Activated T-cell treated with anti-CD3 and anti-CD28 coated beads, Interleukin-2, amount 50 U/mL, for 72 hours (primary cell): ENCODE measurements at places on chromosomes 2 and 18.

DNA sequence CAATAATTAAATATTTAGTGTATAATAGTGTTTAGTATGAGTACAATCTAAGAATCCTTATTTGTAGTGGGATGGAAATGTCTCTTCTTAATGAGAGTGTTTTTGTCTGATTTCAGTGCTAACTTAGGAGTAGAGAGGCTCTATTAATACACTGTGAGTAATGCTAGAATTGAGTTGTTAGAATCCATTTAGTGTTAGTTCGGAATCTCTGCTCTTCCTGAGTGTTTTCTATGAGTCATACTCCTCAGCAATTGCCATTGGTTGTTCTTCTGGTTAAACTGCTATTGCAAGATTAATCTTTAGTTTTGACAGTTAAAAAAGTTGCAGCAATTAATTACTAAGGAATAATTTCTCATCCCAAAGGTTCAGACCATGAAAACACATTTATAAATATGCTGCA is 828.6 kb upstream of the POU3F3 start:
- DNase-seq, result no peak

- no peak for DNase-seq
These were observed 678 bp upstream of the VAPA start for GRCh38 chr18:9913151-9913525.

DNA sequence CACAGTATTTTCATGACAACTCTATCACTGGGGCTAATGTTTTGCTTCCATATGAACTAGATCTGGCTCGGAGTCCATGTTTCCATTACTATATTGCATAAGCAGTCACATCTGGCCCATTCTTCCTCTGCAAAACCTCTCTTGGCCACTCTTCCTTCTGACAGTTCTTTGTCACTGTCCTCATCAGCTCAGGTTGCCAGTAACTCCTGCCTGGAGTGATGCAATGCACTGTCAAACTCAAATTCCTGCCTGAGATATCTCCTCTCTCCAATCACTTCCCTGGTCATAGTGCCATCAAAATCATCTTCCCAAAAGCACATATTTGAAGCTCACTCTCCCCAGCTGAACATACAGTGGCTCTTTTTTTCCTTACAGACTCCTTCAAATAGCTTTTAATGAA is 66.1 kb downstream of the COLEC12 start:
- DNase-seq, result no peak

GRCh38 chr18:12288403-12288755 is 19.7 kb upstream of the TUBB6 start:
- no peak for DNase-seq

GRCh38 chr2:34037157-34037556 is 438.1 kb upstream of the FAM98A start:
- no peak for DNase-seq

- DNase-seq, result no peak
These were observed 2.0 kb downstream of the XRCC5 start for GRCh38 chr2:216111122-216111521.

- no peak for DNase-seq
These were observed 16.1 kb downstream of the RASGRP3 start for GRCh38 chr2:33492399-33493134.

- DNase-seq, result no peak
These were observed 769.0 kb upstream of the ZEB2 start for GRCh38 chr2:145288650-145289496.

GRCh38 chr2:144541396-144541795 is 21.5 kb upstream of the ZEB2 start:
- no peak for DNase-seq

DNA sequence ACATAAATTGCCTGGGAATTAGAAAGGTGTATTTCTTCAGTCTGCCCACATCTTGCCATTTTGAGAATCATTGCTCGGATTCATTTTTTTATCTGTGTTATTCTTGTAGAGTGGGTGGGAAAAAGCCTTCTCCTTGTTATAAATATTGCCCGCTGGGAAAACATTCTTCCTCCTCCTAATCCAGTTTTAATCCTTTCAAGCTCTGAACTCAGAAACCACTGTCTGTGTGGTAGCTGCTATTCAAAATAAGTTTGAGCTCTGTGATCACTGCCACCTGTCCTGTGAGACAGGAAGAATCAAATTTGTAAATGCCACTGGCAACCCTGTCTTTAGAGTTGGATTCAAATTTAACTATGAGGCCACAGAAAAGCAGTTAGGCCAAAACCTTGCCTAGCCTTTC is 1875.2 kb upstream of the PIK3C3 start:
- no peak for DNase-seq

DNA sequence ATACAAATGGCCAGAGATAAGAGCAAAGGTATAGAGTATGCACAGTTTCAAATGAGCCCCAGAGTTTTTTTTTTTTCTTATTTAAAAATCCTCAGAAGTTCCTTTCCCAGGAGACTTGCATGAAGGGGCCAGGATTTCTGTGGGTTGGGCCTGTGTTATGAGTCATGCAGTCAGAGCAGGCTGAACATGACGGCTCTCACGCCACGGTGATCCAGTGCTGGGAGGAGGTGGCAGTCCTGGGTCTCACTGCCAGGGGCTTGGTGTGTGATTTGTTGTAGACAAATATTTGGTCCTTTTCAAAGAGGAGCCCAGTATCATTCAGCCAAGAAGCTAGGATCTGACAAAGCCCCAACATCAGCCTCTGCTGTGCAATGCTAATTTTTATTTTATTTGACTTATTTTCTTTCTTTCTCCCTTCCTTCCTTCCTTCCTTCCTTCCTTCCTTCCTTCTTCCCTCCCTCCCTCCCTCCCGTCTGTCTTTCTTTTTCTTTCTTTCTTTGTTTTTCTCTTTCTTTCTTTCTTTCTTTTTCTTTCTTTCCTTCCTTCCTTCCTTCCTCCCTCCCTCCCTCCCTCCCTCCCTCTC is 10.4 kb upstream of the KCNE4 start:
- no peak for DNase-seq

- DNase-seq, result no peak
These were observed 99.9 kb upstream of the SLC38A11 start for GRCh38 chr2:165055082-165055851.

DNA sequence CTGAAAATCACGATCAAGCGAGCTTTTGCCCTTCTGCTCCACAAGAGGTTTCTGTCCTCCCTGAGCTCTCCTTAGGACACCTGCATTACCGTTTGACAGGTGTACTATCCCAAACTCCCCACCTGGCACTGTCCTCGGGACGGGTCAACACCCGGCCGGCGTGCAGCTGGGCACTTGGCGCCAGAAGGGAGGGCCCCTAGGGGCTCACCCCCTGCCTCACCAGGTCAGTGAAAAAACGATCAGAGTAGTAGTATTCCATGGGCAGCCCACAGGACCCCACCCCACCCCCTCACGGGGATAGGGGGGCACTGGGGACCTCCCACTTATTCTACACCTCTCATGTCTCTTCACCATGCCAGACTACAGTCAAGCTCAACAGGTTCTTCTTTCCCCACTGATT is 117.6 kb upstream of the ANKRD30BL start:
- DNase-seq, result no peak

DNA sequence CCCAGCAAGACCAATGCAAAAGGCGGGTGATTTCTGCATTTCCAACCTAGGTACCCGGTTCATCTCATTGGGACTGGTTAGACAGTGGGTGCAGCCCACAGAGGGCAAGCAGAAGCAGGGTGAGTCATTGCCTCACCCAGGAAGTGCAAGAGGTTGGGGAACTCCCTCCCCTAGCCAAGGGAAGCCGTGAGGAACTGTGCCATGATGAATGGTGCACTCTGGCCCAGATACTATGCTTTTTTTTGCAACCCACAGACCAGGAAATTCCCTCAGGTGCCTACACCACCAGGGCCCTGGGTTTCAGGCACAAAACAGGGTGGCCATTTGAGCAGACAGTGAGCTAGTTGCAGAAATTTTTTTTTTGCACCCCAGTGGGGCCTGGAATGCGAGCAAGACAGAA is 662.6 kb upstream of the ACVR2A start:
- DNase-seq, result peak; percentile 55

- DNase-seq, result peak; percentile 1
These were observed 748.2 kb upstream of the ACVR2A start for GRCh38 chr2:147096671-147097070.

GRCh38 chr2:168530982-168531622 is 75.0 kb downstream of the CERS6 start:
- no peak for DNase-seq

- no peak for DNase-seq
These were observed 372.2 kb downstream of the DSEL start for GRCh38 chr18:67144329-67144728.

GRCh38 chr2:204177977-204178522 is 241.5 kb downstream of the ICOS start:
- peak; percentile 69 for DNase-seq

DNA sequence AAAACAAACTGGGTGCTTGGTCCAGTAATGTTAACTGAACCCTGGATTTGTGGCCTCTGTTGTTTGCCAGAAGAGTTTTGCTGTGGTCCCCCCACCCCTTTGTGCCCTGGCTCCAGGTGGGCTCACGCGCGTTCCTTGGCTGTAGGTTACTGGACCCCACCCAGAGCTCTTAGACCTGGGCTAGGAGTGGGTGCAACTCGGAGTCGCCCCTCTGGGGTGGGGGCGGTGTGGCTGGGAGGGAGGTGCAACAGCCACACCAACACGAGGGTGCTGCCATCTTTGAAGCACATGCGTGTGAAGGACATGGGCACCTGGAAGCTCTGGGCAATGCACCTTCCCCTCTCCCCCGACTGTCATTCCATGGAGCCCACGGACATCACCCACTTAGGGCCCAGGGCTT is 92.7 kb downstream of the USP40 start:
- DNase-seq, result no peak

- no peak for DNase-seq
These were observed 64.7 kb upstream of the PXDN start for GRCh38 chr2:1808981-1809422.

DNA sequence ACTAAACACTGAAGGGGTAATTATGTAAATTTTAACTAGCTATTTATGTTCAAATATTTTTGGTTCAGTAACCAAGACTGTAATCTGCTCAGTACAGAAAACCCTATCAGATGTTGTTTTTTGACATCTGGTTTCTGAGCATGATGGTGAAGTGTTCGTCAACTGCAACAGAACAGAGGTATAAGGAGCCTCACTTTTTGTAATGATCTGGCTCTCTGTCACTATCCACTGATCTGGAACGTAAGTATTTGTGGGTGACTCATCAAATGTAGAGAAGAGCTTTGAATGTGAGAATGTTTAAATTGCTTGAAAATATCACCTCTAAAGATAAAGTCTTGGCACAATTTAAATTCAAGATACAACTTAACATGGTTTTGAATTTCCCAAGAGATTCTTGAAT is 213.6 kb upstream of the FAM98A start:
- no peak for DNase-seq

DNA sequence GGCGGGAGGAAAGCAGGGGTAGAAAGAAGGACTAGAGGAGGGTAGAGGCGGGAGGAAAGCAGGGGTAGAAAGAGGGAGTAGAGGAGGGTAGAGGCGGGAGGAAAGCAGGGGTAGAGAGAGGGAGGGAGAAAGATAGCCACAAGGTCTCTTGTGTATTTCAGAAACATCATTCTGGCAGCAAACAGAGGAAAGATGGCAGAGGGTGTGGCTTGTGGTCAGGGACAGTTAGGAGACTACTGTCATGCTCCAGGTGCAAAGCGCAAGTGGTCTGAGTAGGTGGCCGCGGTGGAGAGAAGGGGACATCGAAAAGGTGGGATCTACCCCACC is 82.4 kb upstream of the TAF1B start:
- no peak for DNase-seq

GRCh38 chr2:119233326-119234020 is 9.8 kb downstream of the STEAP3 start:
- no peak for DNase-seq

GRCh38 chr2:127437781-127438726 is 19.8 kb downstream of the PROC start:
- DNase-seq, result no peak

DNA sequence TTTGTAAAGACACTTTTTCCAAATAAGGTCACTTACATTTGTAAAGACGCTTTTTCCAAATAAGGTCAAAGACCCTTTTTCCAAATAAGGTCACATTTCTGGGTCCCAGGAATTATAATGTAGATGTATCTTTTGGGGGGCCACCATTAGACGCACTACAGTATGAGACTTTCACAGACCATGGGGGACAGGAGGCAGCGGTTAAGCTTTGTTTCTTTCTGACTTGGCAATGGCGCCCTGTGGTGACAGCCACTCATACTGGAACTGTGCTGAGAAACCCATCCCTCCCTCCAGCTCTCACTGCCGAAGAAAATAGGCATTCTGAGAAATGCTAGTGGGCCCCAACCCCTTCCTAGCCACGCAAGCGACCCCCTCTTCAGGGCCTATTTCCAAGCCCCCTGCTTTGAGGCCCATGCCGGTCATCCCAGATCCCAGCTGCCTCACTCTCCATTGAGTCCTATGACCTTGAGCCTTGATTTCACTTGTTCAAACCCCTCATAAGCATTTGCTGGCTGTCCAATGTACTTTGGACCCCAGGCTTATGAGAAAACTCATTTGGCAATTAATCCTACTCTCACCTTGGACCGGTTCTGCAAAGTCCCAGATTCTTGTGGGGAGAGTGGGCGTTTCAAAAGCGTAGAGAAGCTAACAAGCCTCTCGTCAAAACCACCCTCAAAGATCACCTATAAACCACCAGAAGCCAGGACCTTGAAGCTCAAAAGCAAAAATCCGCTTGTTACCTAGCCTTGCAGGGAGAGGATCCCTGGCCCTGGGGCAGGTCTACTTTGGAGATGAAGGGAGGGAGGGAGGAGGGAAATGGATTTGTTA is 11.3 kb upstream of the SPATA3 start:
- peak; percentile 87 for DNase-seq

- DNase-seq, result no peak
These were observed 227.8 kb downstream of the BCL2 start for GRCh38 chr18:63091671-63092364.

DNA sequence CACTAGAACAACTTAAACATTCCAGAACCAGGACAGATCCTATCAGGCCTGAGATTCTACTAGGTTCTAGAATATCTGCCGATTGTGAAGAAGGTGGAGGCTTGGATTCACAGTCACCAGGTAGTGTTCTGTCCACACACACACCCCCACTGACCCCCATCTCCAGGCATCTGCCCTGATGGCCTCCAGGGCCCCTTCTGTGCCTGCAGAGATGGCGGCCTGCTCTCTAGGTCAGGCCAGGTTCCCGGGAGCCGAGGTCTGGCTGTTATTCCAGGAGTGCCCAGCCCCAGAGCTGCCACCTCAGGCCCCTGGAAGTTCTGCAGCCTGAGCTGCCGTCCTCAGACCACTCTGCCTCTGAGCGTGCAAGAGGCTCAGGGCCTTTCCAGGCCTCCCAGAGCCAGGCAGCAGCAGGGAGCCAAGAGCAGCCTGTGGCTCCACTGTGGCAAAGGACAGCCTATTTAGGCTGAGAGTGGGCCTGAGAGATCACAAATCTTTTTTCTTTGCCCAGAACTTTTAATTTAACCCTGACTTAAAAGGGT is 96.2 kb upstream of the ASAP2 start:
- no peak for DNase-seq

DNA sequence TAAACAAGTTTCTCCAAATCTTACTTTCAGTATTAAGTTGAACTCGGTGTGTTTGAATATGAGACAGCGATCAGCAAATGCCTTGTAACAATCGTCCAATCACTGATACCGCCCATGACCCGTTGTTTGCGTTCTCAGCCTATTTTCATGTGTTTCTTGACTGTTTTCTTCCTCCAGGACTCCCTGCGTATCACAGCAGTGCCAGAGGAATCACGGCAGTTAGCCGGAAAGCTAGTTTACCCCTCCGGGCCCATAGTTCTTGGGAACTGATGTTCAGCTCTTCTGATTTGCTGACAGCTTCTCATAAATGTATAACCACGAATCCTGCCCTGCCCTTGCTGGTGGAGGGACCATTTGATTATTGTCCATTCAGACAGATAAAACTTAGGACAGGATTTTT is 42.2 kb upstream of the TPO start:
- DNase-seq, result no peak
